ENCODE measurements at places on chromosomes 7 and 10.

GRCh38 chr10:287026-287709, 151.9 kb downstream of the ZMYND11 start:
- DNase-seq = no peak

DNA sequence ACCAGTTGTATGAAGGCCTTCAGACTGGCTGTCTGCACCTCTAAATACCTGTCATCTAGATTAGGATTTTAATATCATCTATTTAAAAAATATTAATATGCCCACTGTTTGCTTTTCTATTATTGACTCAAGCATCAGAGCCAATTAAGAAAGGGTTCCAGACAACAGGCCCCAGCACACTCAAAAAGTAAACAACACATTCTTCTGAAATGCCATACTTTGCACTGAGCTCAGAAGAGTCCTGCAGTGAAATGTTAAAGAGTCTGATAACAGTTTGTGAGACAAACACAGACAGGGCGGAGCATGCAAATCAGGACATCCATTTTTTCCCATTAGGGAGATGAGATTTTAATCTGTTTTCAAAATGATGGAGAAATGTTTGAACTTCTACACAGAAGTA, 45.9 kb upstream of the KLF6 start:
- no peak for DNase-seq

- DNase-seq = no peak
Observed at GRCh38 chr7:122457969-122458368, 153.4 kb upstream of the FEZF1 start.

- DNase-seq = peak; percentile 10
Observed at GRCh38 chr10:13271552-13272163, 28.2 kb downstream of the PHYH start.

GRCh38 chr10:31020209-31020608, 11.5 kb downstream of the ZNF438 start:
- DNase-seq = no peak

DNA sequence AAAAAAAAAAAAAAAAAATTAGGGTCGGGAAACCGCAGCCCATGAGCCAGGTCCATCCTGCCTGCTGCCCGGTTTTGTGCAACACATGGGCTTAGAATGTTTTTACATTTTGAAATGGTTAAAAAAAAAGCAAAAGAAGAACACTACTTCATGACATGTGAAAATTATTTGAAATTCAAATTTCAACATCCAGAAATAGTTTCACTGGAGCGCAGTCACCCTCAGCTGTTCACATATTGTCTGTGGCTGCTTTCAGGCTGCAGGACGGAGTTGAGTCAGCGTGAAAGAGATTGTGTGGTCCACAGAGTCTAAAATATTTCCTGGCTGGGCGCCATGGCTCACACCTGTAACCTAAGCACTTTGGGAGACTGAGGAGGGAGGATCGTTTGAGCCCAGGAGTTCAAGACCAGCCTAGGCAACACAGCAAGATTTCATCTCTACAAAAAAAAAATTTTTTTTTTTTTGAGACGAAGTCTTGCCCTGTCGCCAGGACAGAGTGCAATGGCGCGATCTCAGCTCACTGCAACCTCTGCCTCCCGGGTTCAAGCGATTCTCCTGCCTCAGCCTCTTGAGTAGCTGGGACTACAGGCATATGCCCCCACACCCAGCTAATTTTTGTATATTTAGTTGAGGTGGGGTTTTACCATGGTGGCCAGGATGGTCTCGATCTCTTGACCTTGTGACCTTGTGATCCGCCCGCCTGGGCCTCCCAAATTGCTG, 63.9 kb upstream of the ECHDC3 start:
- peak; percentile 87 for DNase-seq

Data from MV-4-11 (cell line).